T-cell (primary cell): ENCODE measurements at places on chromosomes 13 and 19.

DNA sequence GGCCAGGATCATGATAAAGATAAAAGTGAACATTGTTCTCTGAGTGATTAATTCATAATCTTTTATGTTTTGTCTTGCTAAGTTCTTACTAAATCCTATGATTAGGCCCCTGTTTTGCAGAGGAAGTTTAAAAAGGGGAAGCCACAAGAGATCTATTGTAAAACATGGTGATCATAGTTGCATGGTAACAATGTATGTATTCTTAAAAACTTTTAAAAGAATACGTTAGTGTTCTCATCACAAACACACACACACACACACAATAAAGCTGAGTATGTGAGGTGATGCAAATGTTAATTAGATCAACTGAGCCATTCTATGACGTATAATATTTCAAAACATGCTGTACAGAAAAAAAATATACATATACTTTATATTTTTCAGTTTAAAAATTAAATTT is 51.2 kb downstream of the MBD3L2B start:
- H3K4me1 ChIP-seq: no peaks in the 10 kb centered on the region
- H3K4me3 ChIP-seq: no peak overlapping the region
- no peak for DNase-seq
- H3K36me3 ChIP-seq: peaks cover 3% of the 10 kb centered on the region

DNA sequence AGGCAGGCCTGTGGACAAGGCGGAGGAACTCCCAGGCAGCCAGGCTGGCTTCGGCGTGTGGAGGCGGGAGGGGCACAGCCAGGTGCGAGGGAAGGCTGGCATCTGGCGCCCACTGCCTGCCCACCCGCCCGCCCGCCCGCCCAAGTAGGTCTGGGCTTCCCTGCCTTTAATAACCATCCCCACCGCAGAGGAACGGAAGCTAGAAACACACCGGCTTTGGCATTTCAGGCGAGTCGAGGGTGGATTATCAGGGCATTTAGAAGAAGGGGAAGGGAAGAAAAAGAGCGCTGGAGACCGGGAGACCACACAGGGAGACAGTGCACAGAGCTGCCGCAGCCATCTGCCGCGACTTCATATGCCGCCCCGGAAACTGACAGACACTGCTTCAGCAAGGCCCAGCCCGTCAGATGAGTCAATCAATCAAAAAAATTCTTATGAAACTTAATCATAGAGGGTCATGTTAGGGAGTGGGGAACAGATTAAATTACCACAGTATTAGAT is 199.7 kb downstream of the TSHZ3 start:
- H3K27me3 ChIP-seq: peaks cover 15% of the 10 kb centered on the region
- no peak overlapping the region for H3K4me3 ChIP-seq
- no peak for DNase-seq
- no peak overlapping the region for H3K27ac ChIP-seq
- no peaks in the 10 kb centered on the region for H3K36me3 ChIP-seq
- H3K4me1 ChIP-seq: no peaks in the 10 kb centered on the region

GRCh38 chr13:50712456-50712855 is 131.0 kb downstream of the DLEU7 start:
- H3K4me1 ChIP-seq: peaks cover 16% of the 10 kb centered on the region
- no peaks in the 10 kb centered on the region for H3K27me3 ChIP-seq
- no peak for DNase-seq
- no peak overlapping the region for H3K27ac ChIP-seq
- H3K36me3 ChIP-seq: no peaks in the 10 kb centered on the region
- H3K4me3 ChIP-seq: no peak overlapping the region

DNA sequence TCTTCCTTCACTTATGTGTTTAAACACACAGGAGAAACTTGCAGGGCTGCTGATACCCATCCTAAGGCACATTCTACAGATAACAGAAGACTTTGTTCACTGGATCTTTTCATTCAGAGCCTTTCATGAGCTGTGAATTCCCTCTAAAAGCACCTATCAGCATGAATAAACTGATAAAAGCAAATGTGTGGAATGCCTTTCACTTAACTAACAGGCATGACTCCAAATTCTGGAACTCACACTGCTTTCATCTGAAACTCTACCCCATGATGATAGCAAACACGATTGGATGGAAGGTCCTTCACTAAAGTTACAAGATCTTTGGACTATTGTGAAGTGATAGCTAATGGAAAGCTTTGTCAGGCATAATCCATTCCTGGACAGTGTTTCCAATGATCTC is 457.3 kb downstream of the EFNB2 start:
- no peaks in the 10 kb centered on the region for H3K4me1 ChIP-seq
- no peak overlapping the region for H3K27ac ChIP-seq
- DNase-seq: no peak
- H3K36me3 ChIP-seq: no peaks in the 10 kb centered on the region

- H3K4me3 ChIP-seq: no peak overlapping the region
- no peak for DNase-seq
- no peak overlapping the region for H3K27ac ChIP-seq
- no peaks in the 10 kb centered on the region for H3K27me3 ChIP-seq
- no peaks in the 10 kb centered on the region for H3K36me3 ChIP-seq
- no peaks in the 10 kb centered on the region for H3K4me1 ChIP-seq
Measured at GRCh38 chr13:36098080-36098479, 33.1 kb downstream of the DCLK1 start.

DNA sequence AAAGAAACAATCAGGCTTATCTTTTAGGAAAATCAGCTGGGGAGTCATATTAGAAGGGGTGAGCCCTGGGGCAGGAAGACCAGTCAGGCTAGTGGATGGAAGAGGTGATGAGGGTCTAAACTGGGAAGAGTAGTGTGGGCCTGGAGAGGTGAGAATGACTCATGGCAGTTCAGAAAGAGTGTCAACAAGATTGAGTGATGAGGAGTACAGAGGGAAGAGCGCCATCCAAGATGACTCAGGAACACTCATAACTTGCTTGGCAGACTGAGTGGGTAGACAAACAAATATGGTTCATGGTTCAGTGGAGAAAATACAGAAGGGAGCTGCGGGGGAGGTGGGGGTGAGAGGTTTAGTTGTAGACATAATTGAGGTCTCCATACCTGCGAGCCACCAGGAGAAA is 17.3 kb upstream of the CLDN10 start:
- no peaks in the 10 kb centered on the region for H3K4me1 ChIP-seq
- H3K36me3 ChIP-seq: no peaks in the 10 kb centered on the region
- no peak overlapping the region for H3K27ac ChIP-seq
- no peaks in the 10 kb centered on the region for H3K27me3 ChIP-seq
- no peak for DNase-seq

GRCh38 chr19:49114630-49115363 is 627 bp downstream of the LIN7B start:
- peaks cover 2% of the 10 kb centered on the region for H3K27me3 ChIP-seq
- DNase-seq: peak; percentile 40
- H3K4me1 ChIP-seq: peaks cover 37% of the 10 kb centered on the region
- no peaks in the 10 kb centered on the region for H3K36me3 ChIP-seq

DNA sequence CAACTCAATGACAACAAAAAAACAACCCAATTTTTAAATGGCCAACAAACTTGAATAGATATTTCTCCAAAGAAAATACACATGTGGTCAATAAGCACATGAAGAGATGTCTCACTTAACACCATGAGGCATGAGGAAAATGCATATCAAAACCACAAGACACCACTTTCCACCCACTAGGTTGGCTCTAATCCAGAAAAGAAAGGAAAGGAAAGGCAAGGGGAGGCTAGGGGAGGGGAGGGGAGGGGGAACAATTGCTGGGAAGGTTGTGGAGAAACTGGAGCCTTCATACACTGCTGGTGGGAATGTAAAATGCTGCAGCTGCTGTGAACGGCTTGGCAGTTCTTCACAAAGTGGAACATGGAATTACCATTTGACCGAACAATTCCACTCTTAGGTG is 854.3 kb downstream of the UQCRFS1 start:
- H3K27me3 ChIP-seq: no peaks in the 10 kb centered on the region
- no peaks in the 10 kb centered on the region for H3K4me1 ChIP-seq
- no peak overlapping the region for H3K27ac ChIP-seq

DNA sequence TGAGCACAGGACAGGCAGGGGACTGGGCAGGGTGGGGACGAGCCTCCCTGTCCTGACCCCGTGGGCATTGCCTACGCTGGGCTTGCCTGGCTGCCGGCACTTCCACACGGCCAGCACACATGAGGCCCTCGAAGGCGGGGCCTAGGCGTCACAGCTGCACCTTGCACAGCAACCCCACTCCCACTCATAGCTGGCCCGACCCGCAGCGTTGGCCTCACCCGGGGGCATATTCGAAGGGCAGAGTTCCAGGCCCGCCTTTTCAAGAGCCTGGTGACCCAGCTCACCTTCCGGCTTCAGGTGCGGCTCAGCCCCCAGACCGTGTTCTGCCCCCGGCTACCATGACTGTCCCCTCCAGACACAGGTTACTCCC is 16.9 kb upstream of the PROZ start:
- no peak overlapping the region for H3K27ac ChIP-seq
- H3K4me3 ChIP-seq: no peak overlapping the region
- no peaks in the 10 kb centered on the region for H3K36me3 ChIP-seq

- H3K27me3 ChIP-seq: no peaks in the 10 kb centered on the region
- H3K4me3 ChIP-seq: no peak overlapping the region
- H3K36me3 ChIP-seq: no peaks in the 10 kb centered on the region
- H3K27ac ChIP-seq: no peak overlapping the region
- H3K4me1 ChIP-seq: no peaks in the 10 kb centered on the region
- no peak for DNase-seq
Measured at GRCh38 chr19:32396046-32396652, 9.4 kb upstream of the DPY19L3 start.

- no peak overlapping the region for H3K4me3 ChIP-seq
- no peak overlapping the region for H3K27ac ChIP-seq
Measured at GRCh38 chr13:105806628-105806920, 728.9 kb downstream of the EFNB2 start.

- peak overlapping the region; percentile 47 for H3K4me3 ChIP-seq
- no peaks in the 10 kb centered on the region for H3K36me3 ChIP-seq
Measured at GRCh38 chr19:8573316-8573715, 3.9 kb downstream of the MYO1F start.
